WTC11 (cell line): ENCODE measurements at places on chromosomes 3 and 15. TPM values are rescaled to one million over a fixed set of nuclear protein-coding genes. Genes with fewer than 3 reads are reported as not detected.

- H3K27ac ChIP-seq, result no peak overlapping the region
- H3K27me3 ChIP-seq, result no peaks in the 10 kb centered on the region; the same call in 1 of the 2 replicates
- no peak for DNase-seq
- no peak overlapping the region for H3K4me3 ChIP-seq
- peaks cover 10% of the 10 kb centered on the region for H3K4me1 ChIP-seq
- peaks cover 2% of the 10 kb centered on the region; the same call in 1 of the 2 replicates for H3K36me3 ChIP-seq
Observed at GRCh38 chr15:67977414-67978089, 76.6 kb upstream of the PIAS1 start.

DNA sequence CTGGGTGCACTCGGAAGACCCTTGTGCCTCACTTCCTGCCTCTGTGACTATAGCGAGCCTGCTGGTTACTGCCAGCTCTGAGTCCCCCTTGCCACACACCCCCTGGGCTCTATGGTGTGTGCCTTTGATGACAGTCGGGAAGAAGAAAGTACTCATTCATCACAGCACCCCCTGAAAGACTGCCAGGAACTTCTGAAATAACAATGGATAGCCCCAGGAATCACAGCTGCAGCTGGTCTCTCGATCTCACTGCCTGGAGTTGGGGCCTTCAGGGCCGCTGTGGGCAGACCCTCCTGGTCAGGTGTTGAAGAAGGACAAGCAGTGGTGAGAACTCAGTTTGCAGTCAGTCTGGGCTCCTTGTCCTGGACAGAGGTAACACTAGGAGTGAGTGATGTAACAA is 9.8 kb upstream of the RPP14 start:
- peaks cover 7% of the 10 kb centered on the region for H3K36me3 ChIP-seq
- 0 out of 2 replicates have a peak overlapping the region, but pooled peaks have one; percentile 19 for H3K27ac ChIP-seq
- DNase-seq, result no peak
- H3K27me3 ChIP-seq, result peaks cover 1% of the 10 kb centered on the region

- no peaks in the 10 kb centered on the region for H3K27me3 ChIP-seq
- H3K4me3 ChIP-seq, result no peak overlapping the region
- peaks cover 19% of the 10 kb centered on the region for H3K4me1 ChIP-seq
- no peak for DNase-seq
- no peak overlapping the region for H3K27ac ChIP-seq
Observed at GRCh38 chr3:122392868-122393844, 9.2 kb downstream of the FAM162A start.

- no peak overlapping the region for H3K4me3 ChIP-seq
- H3K27me3 ChIP-seq, result no peaks in the 10 kb centered on the region
- no peak for DNase-seq
Observed at GRCh38 chr3:26682406-26682805, 59.8 kb downstream of the LRRC3B start.

- no peaks in the 10 kb centered on the region for H3K36me3 ChIP-seq
- H3K4me3 ChIP-seq, result no peak overlapping the region
- H3K4me1 ChIP-seq, result no peaks in the 10 kb centered on the region
Observed at GRCh38 chr15:51550841-51551240, 71.7 kb downstream of the DMXL2 start.

DNA sequence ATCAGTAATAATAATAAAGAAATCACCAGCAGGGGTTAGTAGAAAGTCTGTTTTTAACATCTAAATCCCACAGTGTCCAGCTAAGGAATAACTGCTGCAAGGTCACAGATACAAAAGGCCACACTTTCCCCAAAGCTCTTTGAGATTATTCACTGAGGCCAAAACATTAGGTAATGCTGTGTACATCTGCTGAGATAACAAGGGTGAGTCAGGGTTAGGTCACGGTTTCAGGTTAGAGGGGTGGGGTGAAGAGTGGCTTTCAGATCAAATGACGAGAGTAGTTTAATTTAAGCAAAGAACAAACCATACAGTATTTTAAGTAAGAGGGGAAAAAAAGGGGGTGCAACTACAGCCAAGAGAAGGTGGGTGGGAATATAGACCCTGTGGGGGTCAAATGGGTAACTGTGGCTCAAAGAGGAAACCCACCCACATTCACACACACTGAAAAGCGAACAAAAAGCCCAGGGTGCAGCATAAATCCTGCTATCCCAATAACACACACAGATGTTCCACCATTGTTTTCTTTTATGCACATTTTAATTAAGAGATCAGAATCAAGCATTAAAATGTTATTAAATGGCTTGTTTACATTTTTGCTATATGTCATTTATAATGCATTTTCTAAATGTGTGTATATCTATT is 412.9 kb downstream of the TIGIT start:
- no peaks in the 10 kb centered on the region for H3K27me3 ChIP-seq
- DNase-seq, result no peak
- no peak overlapping the region for H3K4me3 ChIP-seq
- H3K27ac ChIP-seq, result no peak overlapping the region
- peaks cover 26% of the 10 kb centered on the region for H3K4me1 ChIP-seq

- no peak overlapping the region for H3K4me3 ChIP-seq
- no peaks in the 10 kb centered on the region for H3K27me3 ChIP-seq
- peaks cover 48% of the 10 kb centered on the region for H3K36me3 ChIP-seq
- no peak for DNase-seq
Observed at GRCh38 chr15:60353245-60353920, 44.4 kb downstream of the ANXA2 start.

The GOLGA6L10 gene
- total RNA-seq, result 5.1 to 7.7 TPM (median 5.8 TPM) in 3 replicates
